CD4-positive, CD25-positive, alpha-beta regulatory T cell (primary cell): ENCODE measurements at places on chromosomes 4 and X. TPM values are rescaled to one million over a fixed set of nuclear protein-coding genes. Genes with fewer than 3 reads are reported as not detected.
A peak's percentile ranks its signal among the peaks of the same experiment; 100 is the strongest.

The NPY5R gene
- not detected for polyA plus RNA-seq

- DNase-seq: no peak
- H3K27me3 ChIP-seq: no peaks in the 10 kb centered on the region
- no peak overlapping the region for H3K4me3 ChIP-seq
- H3K4me1 ChIP-seq: no peaks in the 10 kb centered on the region
- no peak overlapping the region for H3K27ac ChIP-seq
Observed at GRCh38 chrX:42680666-42681065, 97.3 kb downstream of the PPP1R2C start.

The PGAM4 gene
- polyA plus RNA-seq: not detected

DNA sequence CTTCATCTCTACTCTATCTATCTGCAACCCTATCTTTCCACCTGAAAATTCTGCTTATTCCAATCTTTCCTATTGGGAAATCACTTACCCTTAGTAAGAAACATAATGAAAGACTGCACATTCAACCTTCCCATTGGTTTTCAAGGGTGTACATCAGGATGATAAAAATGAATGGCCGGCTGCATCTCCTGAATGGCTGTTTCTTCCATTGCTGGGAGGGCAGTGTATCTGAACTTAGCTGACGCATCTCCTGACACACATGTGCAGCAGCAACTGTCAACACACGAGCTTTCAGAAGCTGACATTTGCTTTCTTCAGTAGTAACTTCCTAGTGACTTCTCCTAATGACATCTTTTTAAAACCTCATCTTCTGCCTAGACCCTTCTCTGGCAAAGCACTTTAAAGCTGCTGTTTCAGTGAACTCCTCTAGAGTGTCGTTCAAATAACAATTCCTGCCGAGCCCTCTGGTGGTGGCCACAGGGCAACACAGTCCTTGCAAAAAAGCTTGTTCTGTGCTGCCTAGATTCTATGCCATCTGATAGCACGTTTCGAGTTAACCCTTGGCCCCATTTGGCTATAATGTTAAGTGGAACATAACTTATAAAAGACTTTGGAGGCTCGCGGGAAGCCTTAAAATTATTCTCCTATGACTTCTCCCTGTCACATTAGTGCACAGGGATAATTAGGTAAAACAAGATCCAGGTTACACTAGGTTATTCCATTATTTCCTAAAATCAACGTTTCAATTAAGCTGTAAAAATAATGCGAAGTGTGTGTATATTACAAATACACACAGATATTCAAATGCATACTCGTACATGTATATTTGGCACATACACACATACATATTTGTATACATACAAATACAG is 2340.7 kb downstream of the PCDH7 start:
- H3K4me1 ChIP-seq: no peaks in the 10 kb centered on the region
- H3K4me3 ChIP-seq: no peak overlapping the region
- H3K27me3 ChIP-seq: no peaks in the 10 kb centered on the region
- DNase-seq: peak; percentile 0
- no peak overlapping the region for H3K27ac ChIP-seq

The PIN4 gene
- 28.9 TPM for polyA plus RNA-seq

DNA sequence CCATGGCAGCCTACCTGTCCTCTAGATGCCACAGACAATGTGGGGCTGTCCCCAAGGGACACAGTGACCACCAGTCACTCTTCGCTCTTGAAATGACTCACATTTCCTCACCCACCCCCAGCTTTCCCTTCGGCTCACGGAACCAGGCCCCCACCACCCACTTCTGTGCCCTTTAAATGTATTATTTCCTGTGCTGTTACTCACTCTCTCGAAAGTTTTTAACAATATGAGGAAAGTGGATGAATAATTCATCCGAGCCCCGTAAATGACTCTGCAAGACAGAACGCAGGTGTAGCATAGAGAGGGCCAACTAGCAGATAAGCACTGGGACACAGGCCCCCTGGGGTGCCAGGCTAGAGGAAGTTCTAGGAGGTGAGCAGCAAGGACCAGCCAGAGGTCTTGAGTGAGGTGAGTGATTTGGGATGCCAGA is 179.5 kb upstream of the TBL1X start:
- H3K36me3 ChIP-seq: no peaks in the 10 kb centered on the region
- no peaks in the 10 kb centered on the region for H3K27me3 ChIP-seq
- no peak for DNase-seq
- peaks cover 5% of the 10 kb centered on the region for H3K4me1 ChIP-seq
- H3K4me3 ChIP-seq: no peak overlapping the region

The ODAPH gene
- polyA plus RNA-seq: not detected

The TENM3 gene
- polyA plus RNA-seq: not detected

DNA sequence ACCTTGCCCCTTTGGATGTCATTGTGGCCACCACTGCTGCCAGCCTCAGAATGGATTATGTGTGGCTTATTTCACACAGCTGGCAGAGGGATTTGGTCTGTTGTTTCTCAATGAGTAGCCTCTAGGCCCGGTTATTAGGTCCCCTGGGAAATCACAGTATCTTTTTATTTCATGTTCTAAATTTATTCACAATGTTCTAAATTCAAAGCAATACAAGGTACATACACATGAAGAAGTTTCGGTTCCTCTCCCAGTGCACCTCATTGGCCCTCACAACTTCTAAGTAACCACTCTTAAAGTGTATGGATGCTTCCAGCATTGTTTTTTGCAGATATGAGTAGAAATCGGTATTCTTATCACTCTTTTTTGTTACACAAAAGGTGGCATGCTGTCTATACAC is 262.7 kb downstream of the RCHY1 start:
- no peaks in the 10 kb centered on the region for H3K36me3 ChIP-seq
- no peak for DNase-seq
- no peaks in the 10 kb centered on the region for H3K4me1 ChIP-seq
- no peak overlapping the region for H3K4me3 ChIP-seq
- no peak overlapping the region for H3K27ac ChIP-seq
- H3K27me3 ChIP-seq: no peaks in the 10 kb centered on the region

The SOD3 gene
- not detected for polyA plus RNA-seq

- H3K4me3 ChIP-seq: peak overlapping the region; percentile 37
- DNase-seq: peak; percentile 77
- H3K36me3 ChIP-seq: no peaks in the 10 kb centered on the region
- H3K4me1 ChIP-seq: peaks cover 29% of the 10 kb centered on the region
Observed at GRCh38 chr4:7070729-7071511, 3.1 kb upstream of the GRPEL1 start.

The PSAPL1 gene
- not detected for polyA plus RNA-seq

DNA sequence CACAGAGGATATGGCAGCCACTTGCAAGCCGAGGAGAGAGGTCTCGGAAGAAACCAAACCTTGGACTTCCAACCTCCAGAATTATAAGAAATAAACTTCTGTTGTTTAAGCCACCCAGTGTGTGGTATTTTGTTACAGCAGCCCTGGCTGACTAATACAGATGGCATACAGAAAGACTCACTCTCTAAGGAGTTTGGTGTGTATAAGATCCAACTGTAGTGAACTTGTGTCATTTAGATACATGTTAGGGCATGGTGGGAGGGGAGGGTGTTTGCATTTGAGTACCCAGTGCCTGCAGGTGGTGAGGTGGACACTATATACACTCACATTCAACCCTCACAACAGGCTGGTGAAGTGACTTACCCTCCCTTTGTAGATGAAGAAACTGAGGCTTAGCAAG is 233.2 kb upstream of the KLF3 start:
- H3K4me1 ChIP-seq: no peaks in the 10 kb centered on the region
- no peak for DNase-seq
- H3K27me3 ChIP-seq: peaks cover 6% of the 10 kb centered on the region
- no peaks in the 10 kb centered on the region for H3K36me3 ChIP-seq
- no peak overlapping the region for H3K27ac ChIP-seq
- H3K4me3 ChIP-seq: no peak overlapping the region

The NAP1L2 gene
- polyA plus RNA-seq: 3.0 TPM

- no peak overlapping the region for H3K4me3 ChIP-seq
- H3K27me3 ChIP-seq: no peaks in the 10 kb centered on the region
- no peaks in the 10 kb centered on the region for H3K36me3 ChIP-seq
- DNase-seq: no peak
- no peak overlapping the region for H3K27ac ChIP-seq
Observed at GRCh38 chrX:479273-479981, 92.7 kb upstream of the PPP2R3B start.

DNA sequence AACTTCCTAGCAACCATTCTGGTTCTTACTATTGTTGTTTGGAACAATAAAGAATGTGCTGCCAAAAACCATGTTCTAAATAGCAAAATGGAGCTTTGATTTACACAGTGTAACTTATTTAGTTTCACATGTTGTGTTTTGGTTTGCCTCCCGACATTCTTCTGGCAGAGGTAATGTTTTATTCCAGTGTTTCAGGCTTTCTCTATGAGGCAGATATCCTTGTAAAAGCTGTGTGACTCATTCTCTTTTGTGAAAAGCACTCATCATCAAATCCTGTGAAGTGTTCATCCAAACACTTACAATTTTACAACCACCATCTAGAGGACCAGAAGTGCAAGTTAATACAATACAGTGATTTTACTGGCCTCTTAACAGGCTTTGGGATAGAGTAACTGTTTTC is 219.0 kb upstream of the GIMD1 start:
- no peaks in the 10 kb centered on the region for H3K4me1 ChIP-seq
- no peak overlapping the region for H3K27ac ChIP-seq
- DNase-seq: no peak
- H3K36me3 ChIP-seq: no peaks in the 10 kb centered on the region
- H3K4me3 ChIP-seq: no peak overlapping the region

- no peaks in the 10 kb centered on the region for H3K36me3 ChIP-seq
- H3K27ac ChIP-seq: no peak overlapping the region
- H3K4me3 ChIP-seq: no peak overlapping the region
- H3K27me3 ChIP-seq: no peaks in the 10 kb centered on the region
- H3K4me1 ChIP-seq: no peaks in the 10 kb centered on the region
- no peak for DNase-seq
Observed at GRCh38 chr4:71974681-71975080, 57.1 kb upstream of the NPFFR2 start.

DNA sequence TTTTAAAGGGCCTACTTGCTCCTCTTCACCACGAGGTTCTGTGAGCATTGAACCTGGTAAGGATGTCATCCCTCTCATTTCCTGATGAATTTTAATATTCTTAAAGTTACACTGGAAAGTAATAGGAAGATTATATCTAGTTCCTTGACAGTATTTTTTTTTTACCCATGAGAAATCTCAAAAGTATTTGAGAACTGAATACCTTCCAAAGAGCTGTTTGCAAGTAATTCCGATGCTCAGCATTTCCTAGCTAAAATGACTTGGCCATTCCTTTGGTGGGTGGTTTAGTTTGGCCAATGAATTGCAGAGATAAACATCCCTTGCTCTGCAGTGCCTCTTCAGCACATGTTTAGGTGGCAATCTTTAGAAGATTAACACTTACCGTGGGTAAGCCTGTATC is 110.2 kb upstream of the WDR1 start:
- H3K4me3 ChIP-seq: no peak overlapping the region
- no peak overlapping the region for H3K27ac ChIP-seq
- H3K4me1 ChIP-seq: no peaks in the 10 kb centered on the region
- H3K36me3 ChIP-seq: no peaks in the 10 kb centered on the region
- DNase-seq: no peak

The ADGRL3 gene
- polyA plus RNA-seq: not detected

DNA sequence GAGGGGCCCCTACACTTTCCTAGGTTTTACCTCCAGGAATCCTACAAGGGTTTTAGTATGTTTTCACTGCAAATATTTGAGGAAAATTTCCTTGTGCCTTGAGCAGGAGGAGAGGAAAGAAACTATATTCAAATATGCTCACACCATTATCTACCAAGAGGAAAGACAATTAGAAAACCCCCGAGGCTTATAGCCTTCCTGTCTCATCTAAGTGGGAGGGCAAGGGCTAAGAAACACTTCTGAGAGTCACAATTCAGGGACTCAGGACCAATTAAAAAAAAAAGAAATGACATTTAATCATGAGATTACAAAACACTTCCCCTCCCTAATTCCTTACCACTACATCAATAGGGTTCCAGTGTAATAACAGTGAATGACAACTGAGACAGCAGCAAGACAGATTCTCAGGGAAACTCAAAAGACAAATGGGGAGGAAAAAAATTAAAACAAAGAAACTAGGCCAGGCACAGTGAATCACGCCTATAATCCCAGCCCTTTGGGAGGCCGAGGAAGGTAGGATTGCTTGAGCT is 45.6 kb downstream of the ATRX start:
- DNase-seq: no peak

DNA sequence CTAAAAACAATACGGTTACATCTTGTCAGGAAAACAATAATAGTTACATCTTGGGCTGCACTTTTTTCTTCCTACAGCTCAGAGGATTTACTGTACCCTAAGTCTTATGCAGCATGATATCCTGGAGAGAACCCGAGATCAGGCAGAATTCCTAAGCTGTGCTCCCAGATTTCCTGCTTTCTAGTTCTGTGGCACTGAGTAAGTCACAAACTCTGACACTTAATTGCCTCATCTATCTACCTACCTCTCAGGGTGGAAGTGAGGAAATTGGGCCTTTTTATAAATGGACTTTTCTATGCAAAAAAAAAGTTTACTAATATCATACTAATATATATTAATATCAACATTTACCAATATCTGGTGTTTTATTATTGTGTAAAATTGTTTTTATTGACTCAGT is 438.5 kb downstream of the INPP4B start:
- peaks cover 49% of the 10 kb centered on the region for H3K4me1 ChIP-seq
- no peaks in the 10 kb centered on the region for H3K36me3 ChIP-seq
- peak overlapping the region; percentile 93 for H3K4me3 ChIP-seq
- no peaks in the 10 kb centered on the region for H3K27me3 ChIP-seq
- DNase-seq: no peak

DNA sequence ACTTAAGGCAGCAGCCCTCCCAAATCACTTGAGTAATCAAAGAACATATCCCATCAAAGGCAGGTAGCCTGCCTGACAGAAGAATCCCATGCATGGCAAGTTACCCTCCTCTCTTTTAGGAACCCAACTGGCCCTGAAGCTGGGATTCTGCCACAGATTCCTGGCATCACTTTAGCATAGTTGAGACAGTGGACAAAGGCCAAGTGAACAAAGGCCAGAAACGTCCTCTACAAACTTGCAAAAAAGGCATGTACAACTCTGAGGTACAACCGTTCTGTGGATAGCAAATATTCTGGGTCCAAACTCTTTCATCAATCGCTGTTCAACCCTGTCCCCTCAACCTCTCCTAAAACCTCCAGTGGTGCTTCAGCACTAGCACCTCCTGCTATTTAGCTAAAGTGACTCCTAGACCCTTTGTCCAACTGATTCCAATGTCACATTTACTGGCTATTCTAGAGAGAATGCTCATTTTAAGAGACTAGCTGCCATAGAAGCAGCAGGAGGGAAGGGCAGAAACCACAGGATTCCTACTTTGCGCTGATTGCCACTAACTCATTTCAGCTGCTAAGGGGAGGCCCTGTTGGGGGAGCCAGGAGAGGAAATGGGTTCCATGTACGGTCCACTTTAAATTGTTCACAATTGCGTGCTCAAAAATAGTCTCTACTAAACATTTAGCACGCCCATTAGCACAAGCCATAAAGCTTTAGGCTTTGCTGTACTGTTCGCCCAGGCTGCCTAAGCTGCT is 105.9 kb downstream of the SHROOM4 start:
- no peaks in the 10 kb centered on the region for H3K36me3 ChIP-seq
- no peaks in the 10 kb centered on the region for H3K4me1 ChIP-seq
- H3K4me3 ChIP-seq: no peak overlapping the region
- DNase-seq: no peak
- no peak overlapping the region for H3K27ac ChIP-seq
- no peaks in the 10 kb centered on the region for H3K27me3 ChIP-seq
